ENCODE measurements at places on chromosomes 12 and 14.

GRCh38 chr14:102786768-102787167 lies 9.5 kb downstream of the TRAF3 start:
- DNase-seq: no peak

- no peak for DNase-seq
Observed at GRCh38 chr14:69703047-69704039, 63.6 kb upstream of the SRSF5 start.

- no peak for DNase-seq
Observed at GRCh38 chr12:89225401-89225800, 126.9 kb downstream of the DUSP6 start.

DNA sequence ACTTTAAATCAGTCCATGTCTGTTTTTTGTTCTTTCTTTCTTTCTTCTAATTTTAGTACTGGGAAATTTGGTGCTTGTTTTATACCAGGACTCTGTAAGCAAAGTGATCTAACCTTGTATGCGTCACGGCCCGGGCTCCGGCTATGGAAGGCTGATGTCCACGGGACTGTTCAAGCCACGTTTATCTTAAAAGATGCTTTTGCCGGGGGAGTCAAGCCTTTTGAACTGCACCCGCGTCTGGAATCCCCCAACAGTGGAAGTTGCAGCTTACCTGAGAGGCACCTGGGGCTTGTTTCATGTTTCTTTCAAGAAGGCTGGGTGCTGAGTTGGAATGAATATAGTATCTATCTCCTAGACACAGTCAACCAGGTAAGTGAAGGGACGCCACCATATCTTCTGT lies 62.2 kb downstream of the TECPR2 start:
- DNase-seq: no peak

GRCh38 chr12:50085615-50086072 lies 502 bp downstream of the SMARCD1 start:
- no peak for DNase-seq

- DNase-seq: peak; percentile 8
Observed at GRCh38 chr12:29957835-29958234, 174.1 kb upstream of the TMTC1 start.

DNA sequence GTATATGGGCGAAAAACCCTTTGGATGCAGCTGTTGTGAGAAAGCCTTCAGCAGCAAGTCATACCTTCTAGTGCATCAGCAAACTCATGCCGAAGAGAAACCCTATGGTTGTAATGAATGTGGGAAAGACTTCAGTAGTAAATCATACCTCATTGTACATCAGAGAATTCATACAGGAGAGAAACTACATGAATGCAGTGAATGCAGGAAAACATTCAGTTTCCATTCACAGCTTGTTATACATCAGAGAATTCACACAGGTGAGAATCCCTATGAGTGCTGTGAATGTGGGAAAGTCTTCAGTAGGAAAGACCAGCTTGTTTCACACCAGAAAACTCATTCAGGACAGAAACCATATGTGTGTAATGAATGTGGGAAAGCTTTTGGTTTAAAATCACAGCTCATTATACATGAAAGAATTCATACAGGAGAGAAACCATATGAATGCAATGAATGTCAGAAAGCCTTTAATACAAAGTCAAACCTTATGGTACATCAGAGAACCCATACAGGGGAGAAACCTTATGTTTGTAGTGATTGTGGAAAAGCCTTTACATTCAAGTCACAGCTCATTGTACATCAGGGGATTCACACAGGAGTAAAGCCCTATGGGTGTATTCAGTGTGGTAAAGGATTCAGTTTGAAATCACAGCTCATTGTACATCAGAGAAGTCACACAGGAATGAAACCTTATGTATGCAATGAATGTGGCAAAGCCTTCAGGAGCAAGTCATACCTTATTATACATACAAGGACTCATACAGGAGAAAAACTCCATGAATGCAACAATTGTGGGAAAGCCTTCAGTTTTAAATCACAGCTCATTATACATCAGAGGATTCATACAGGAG lies 21.4 kb downstream of the ZNF268 start:
- no peak for DNase-seq

DNA sequence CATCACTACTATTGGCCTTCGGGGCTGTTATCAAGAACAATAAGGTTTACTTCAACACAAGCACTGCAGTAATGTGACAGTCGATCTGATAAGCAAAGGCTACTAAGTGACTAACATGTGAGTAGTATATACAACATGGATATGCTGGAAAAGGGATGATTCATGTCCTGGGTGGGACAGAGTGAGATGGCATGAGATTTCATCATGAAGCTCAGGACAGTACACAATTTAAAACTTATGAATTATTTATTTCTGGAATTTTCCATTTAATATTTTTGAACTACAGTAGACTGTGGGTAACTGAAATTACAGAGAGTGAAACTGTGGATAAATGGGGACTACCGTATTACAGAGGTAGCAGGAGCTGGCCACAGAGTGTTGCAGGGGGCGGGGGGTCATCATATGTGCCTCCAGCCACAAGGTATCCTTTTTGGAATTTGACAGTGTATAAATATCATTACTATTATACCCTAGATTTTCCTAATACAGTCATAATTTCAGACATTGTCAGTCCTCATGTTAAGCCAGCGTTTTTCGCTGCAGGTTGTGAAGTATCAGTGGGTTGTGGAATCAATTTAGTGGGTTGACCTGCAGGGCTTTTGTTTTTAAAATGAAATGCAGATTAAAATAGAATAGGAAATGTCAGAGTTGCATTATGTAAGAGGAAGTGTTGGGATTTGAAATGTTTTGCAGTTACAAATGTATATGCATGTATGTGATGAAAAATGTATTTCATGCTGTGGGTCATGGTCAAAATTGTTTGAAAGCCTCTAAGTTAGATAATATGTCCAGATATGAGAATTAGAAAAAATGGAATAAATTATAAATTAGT lies 148.0 kb upstream of the NUDT4 start:
- DNase-seq: no peak

- DNase-seq: no peak
Observed at GRCh38 chr12:68612697-68613096, 2.0 kb downstream of the RAP1B start.

GRCh38 chr12:47120736-47121135 lies 41.0 kb upstream of the AMIGO2 start:
- no peak for DNase-seq

- no peak for DNase-seq
Observed at GRCh38 chr14:100573757-100574641, 13.2 kb downstream of the BEGAIN start.

GRCh38 chr12:40620564-40621019 lies 71.6 kb upstream of the CNTN1 start:
- DNase-seq: no peak

DNA sequence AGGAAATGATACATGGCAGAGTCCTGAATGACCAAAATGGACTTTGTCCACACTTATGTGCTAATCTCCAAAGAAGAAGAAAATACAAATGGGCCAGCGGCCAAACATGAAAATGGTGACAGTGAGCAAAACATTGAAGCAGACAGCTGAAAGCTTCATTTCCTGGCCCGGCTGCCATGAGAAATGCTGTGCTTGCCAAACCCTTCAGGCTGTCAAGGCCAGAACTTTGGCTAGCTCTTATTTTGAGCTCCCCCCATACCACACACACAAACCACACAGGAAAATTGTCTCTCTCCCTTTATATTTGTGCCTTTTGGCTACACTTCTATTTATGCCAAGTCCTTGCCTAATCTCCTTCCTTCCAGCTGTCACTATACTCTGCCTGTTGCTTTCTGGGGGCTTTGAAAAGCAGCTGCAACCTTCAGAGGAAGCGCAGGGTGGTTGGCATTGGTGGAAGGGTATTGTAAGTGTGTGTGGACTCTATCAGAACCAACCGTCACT lies 323.8 kb downstream of the RAD51B start:
- DNase-seq: no peak

DNA sequence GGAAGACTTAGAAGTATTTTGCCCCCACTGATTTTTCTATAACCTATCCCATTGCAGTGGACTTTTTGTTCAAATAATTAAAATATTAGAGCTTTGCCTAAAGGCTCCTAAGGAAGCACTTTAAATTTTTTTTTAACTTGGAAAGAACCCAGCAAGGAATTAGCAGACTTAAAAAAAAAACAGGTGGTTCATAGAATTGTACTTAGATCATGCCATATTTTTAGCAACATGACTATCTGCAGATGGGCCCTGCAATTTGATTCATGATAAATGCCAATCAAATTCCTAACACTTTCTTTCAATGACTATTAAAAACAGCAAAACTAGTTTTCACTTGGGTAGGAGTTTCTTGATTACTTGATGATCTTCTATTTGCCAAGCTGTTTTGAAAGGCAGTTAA lies 11.5 kb downstream of the ADAMTS20 start:
- no peak for DNase-seq

GRCh38 chr14:61128382-61129167 lies 147.5 kb downstream of the SLC38A6 start:
- DNase-seq: no peak

DNA sequence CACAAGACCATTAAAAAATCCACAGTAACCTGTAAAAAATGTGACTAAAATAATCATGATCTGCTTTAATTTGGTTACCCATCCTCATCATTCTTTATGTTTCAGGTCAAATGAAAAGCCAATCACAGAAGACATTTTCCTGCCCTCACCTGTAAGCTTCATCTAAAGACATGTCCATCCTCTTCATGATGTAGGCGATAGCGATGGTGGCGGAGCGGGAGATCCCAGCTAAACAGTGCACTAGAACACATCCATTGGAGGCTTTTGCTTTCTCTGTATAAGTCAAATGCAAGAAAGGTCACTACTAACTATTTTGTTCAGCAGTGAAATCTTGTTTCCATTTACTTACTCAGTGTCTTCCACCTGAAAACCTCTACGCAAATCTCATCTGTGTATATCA lies 82.6 kb downstream of the DUSP16 start:
- no peak for DNase-seq

- no peak for DNase-seq
Observed at GRCh38 chr12:130147875-130148596, 14.2 kb upstream of the FZD10 start.

DNA sequence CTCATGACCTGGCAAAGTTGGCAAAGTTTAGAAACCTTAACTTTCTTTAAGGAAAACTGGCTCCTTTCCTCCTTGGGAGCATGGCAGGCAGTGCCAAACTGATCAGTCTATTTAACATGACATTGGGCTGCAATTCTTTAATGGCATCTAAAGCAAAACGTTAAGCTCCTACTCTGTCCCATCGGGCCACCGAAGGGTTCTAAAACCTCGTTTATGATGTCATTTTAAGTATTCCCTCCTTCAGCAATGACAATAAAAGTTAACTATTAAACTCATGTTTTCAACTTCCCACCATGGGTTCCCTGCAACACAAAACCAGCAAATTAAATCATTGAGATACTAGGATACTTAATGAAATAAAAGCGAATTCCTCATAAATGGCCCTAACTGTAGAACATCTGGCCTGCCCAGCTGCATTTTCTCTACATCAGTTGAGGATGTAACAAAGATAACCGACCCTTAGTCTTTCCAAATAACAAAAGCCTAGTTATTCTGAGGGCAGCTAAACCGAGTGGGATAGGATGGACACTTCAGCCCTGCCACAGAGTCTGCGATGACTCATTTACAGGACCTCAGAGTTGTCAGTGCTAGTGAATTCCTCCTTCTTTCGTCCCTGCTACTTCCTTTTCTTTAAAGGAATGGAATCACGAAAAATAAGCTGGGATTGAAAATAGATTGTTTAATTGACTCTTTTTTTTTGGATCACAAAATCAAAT lies 34.5 kb upstream of the RIC8B start:
- no peak for DNase-seq

DNA sequence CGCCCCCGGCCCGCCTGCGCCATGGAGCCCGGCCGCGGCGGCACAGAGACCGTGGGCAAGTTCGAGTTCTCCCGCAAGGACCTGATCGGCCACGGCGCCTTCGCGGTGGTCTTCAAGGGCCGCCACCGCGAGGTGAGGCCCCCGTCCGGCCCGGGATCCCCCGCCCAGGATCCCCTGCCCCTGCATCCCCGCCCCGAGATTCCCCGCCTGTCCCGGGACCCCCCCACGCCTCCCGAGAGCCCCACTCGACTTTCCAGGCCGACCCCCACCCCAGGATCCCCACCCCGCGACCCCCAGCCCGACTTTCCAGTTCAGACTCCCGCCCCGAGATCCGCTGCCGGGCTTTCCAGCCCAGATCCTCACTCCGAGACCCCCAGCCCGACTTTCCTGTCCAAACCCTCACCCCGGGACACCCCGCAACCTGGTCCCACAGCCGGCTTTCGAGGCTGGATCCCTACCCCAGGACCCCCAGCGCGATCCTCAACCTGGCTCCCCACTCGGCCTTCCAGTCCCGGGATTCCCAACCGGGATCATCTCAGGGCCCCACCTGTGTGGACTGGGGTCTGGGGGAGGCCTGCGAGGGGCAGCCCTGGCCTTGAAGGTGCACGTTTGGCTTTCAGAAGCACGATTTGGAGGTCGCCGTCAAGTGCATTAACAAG lies 688 bp downstream of the ULK1 start:
- DNase-seq: no peak

- DNase-seq: no peak
Observed at GRCh38 chr12:31482816-31483215, 108.1 kb downstream of the DENND5B start.

GRCh38 chr12:45731190-45731775 lies 1.8 kb downstream of the ARID2 start:
- DNase-seq: no peak

GRCh38 chr12:25793196-25793595 lies 165.3 kb upstream of the RASSF8 start:
- no peak for DNase-seq

GRCh38 chr12:132711080-132711843 lies 620 bp downstream of the PGAM5 start:
- no peak for DNase-seq

DNA sequence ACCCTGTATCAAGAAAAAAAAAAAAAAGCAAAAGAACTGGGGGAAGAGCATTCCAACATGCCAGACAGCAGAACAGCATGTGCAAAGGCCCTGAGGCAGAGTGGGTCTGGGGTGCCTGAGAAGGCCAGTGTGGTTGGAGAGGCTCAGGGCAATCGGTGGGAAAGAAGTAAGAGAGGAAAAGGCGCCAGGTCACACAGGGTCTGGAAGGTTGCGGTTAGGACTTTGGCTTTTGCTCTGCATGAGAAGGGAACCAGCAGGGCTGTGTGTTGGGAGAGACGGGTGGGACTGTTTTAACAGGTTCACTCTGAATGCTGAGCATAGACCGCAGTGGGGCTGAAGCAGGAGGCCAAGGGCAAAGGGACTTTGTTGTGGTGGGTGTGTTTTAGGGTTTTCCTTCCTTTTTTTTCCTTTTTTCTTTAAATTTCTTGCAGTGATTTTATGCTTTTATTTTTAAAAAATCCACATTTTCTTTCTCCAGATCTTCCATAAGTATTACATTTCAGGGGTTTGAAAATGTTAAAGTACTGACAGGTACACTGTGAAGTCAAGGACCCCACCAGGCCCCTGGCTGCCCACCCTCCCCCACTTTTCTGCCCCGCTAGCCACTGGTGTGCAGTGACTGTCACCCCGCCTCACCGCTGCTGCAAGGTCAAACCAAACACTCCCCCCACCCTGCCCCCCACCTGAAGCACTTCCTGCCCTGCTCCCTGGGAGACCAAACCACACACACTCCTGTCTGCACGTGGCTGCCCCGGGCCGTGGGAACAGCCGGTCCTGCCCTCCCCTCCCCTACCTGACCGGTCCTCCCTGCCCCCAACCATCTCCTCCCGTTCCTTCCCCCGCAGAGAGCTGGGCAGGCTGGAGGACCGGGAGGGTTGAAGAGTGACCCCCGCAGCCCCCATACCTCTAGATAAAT lies 30.0 kb downstream of the DTX1 start:
- DNase-seq: no peak
